ENCODE measurements at places on chromosomes 16 and 17. TPM values are rescaled to one million over a fixed set of nuclear protein-coding genes. Genes with fewer than 3 reads are reported as not detected.

Gene MAPT
- total RNA-seq = 0.09 TPM

Gene BAIAP3
- 0.18 TPM for total RNA-seq

Gene CHD9NB
- total RNA-seq = 1.8 TPM

Gene MT1M
- total RNA-seq = 5.2 TPM

Gene TBX2
- total RNA-seq = 1.0 TPM

Gene KRT32
- not detected for total RNA-seq

Gene MBTPS1
- total RNA-seq = 96.5 TPM

Gene ABCC11
- 0.09 TPM for total RNA-seq

Gene KRTAP9-4
- total RNA-seq = not detected

Gene NACA2
- not detected for total RNA-seq

Gene ADAM11
- total RNA-seq = 0.19 TPM

Gene EXOC3L1
- total RNA-seq = 2.4 TPM

Gene SULT1A2
- total RNA-seq = not detected

Gene CCT6B
- total RNA-seq = 0.38 TPM

Gene TIMM22
- total RNA-seq = 17.4 TPM

Gene KRT40
- not detected for total RNA-seq

Measured in endothelial cell of coronary artery (primary cell).